ENCODE measurements at places on chromosomes 2 and 18.

DNA sequence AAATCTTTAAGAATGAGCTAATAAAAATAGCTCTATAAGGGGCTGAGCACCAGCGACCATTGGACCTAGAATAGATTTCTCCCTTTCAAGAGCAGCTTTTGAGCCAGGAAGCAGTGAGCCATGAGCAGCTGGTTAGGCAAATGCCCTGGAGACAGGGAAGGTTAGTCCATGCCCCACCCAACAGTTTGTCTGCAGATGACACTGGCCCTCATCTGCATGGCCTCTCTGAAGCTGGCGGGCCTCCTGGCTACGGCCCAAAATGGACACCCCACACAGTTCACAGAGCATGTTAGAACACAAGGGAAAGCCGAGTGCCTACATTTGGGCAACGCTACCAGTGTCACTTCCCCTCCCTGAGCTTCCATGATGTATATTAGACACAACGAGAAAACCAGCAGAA lies 201.1 kb downstream of the MGAT5 start:
- DNase-seq: no peak

DNA sequence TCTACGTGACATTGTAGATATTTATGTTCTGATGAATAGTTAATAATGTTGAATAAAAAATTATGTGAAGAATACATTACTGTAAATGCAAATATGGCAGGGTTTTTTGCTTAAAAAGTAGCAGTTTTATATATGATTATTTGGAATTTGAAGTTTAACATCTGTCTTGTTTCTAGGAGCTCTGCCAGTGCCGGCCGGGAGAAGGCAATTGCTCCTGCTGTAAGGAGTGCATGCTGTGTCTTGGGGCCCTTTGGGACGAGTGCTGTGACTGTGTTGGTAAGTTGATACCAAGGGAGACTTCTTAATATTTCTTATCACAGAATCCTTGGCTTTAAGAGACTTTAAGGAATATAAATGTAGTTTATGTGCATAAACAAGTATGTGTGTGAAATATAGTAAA lies 25.2 kb downstream of the TWSG1 start:
- no peak for DNase-seq

GRCh38 chr18:42743373-42744138 lies 371.9 kb downstream of the RIT2 start:
- no peak for DNase-seq

GRCh38 chr18:77448046-77448445 lies 198.4 kb downstream of the GALR1 start:
- DNase-seq: no peak

DNA sequence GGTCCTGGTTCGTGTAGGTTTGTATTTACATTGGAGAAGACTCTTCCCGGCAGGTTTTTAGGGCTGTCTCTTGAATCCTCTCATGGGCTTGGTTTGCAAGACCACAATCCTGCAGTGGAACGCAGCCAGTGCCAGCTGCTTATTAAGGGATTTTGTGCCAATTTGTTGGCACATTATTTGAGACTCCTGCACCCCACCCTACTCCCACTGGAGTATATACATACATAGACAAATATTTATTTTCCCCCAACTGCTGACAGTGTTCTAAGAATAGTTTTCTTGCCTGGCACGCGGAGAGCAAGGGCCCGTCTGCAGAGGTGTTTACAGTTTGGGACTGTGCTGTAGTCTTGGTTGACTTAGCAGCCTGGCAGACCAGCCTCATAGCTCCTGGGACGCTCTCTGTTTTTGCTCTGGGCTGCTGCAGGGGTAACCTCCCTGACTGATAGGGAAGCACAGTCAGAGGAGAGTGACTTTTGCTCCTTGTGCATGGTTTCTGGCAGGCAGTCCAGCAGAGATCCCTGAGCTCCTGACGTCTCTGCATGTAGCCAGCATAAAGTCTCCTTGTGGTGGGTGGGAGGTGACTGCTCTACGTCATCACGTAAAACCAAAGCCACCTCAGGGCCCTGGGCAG lies 1.9 kb downstream of the LDLRAD4 start:
- DNase-seq: no peak

- DNase-seq: no peak
Measured at GRCh38 chr2:217101972-217102371, 242.1 kb upstream of the TNP1 start.

DNA sequence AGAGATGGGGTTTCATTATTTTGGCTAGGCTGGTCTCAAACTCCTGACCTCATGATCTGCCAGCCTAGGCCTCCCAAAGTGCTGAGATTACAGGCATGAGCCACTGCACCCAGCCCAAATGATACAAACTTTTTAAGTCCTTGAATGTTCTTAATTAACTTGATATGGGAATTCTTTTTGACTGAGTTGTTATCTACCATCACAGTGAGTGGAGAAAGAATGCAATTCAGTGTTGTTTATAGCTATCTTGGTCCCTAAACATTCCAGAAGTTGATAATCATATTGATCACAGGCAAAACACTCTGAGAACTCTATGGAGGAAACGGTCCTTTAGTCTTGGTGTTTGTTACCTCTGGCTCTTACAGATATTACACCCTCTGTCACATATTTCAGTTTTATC lies 1072.5 kb downstream of the SUCLG1 start:
- no peak for DNase-seq
